Mesendoderm (in vitro differentiated cells): ENCODE measurements at places on chromosomes 4 and X.
A peak's percentile ranks its signal among the peaks of the same experiment; 100 is the strongest.

- DNase-seq: no peak
These were observed 30.5 kb upstream of the ENPP6 start for GRCh38 chr4:184248216-184248615.

GRCh38 chrX:110210417-110211139 is 107.3 kb downstream of the AMMECR1 start:
- no peak for DNase-seq

- DNase-seq: peak; percentile 38
These were observed 99.1 kb downstream of the ARHGAP10 start for GRCh38 chr4:147830987-147831386.

GRCh38 chrX:72110051-72110875 is 21.5 kb downstream of the RTL5 start:
- DNase-seq: no peak

GRCh38 chr4:6194458-6195195 is 5.7 kb downstream of the JAKMIP1 start:
- no peak for DNase-seq
